Glomerular endothelial cell (primary cell): ENCODE measurements at places on chromosomes 3 and 15.

DNA sequence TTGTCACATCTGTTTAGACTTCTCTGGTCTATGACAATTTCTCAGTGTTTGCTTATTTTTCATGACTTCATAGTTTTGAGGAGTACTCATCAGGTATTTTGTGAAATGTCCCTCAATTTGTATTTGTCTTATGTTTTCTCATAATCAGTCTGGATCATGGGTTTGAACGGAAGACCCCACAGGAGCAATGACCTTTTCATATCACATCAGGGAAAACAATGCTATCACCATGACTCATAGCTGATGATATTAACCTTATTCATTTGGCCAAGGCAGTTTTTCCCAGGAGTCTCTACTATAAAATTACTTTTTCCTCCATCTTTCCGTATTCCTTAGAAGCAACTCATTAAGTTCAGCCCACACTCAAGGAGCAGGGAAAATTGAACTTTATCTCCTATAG is 32.7 kb downstream of the AADACL2 start:
- DNase-seq = no peak

GRCh38 chr3:174336784-174337183 is 522.4 kb upstream of the NAALADL2 start:
- no peak for DNase-seq

- no peak for DNase-seq
Observed at GRCh38 chr15:70083418-70083817, 14.3 kb downstream of the TLE3 start.

GRCh38 chr3:56772952-56773938 is 28.5 kb downstream of the ARHGEF3 start:
- no peak for DNase-seq
